ENCODE measurements at places on chromosomes 5 and 9. TPM values are rescaled to one million over a fixed set of nuclear protein-coding genes. Genes with fewer than 3 reads are reported as not detected.

GRCh38 chr5:116719106-116719505 lies 144.5 kb upstream of the SEMA6A start:
- no peak for DNase-seq

DNA sequence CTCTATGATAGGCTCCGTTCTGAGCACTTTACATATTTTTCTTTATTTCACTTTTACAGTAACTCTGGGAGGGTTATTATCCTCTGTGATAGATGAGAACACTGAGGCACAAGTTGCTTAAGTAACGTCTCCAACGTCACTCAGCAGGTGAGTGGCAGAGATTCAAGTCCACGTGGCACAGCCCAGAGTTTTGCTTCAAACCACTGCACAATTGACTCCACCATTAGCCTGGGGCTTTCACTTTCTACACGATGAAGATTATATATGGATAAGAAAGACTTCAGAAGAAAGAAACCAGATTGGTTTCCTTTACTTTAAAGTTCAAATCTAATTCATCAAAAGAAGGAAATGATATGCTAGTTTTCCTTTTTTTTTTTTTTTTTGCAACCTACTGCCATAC lies 245.9 kb downstream of the SYK start:
- no peak for DNase-seq

GRCh38 chr9:7227951-7228350 lies 470.2 kb downstream of the KDM4C start:
- no peak for DNase-seq

Gene MRPS27
- 60.0 TPM for total RNA-seq

Gene PCDHGA6
- 2.1 TPM for total RNA-seq

Gene ANGPTL2
- total RNA-seq = 15.0 TPM
